ENCODE measurements at places on chromosomes 13 and 19.

DNA sequence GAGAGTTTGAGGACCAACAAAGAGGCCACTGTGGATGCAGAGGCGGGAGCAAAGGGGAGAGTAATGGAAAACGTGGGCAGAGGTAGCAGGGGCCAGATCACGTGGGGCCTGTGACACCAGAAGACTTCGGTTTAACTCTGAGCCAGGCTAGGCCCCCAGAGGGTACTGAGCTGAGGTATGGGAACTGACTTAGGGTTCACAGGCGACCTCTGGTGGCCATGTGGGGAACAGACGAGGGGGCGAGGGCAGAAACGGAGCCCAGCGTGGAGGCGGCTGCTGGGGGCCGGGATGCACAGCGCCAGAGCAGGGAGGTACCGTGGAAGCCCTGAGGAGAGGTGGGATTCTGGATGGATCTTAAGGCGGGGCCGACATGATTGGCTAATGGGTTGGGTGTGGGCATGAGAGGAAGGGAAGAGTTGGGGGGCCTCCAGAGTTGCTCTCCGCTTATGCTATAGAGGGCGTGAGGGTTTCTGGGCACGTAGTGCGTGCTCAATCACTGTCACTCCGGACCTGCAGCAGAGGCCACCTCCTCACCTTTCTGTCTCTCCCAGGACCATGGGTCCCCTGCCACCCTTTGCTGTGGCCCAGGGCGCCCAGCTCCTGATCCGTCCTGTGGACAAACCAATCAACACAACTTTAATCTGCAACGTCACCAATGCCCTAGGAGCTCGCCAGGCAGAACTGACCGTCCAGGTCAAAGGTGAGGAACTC, 13.7 kb downstream of the PVR start:
- no peak for DNase-seq

DNA sequence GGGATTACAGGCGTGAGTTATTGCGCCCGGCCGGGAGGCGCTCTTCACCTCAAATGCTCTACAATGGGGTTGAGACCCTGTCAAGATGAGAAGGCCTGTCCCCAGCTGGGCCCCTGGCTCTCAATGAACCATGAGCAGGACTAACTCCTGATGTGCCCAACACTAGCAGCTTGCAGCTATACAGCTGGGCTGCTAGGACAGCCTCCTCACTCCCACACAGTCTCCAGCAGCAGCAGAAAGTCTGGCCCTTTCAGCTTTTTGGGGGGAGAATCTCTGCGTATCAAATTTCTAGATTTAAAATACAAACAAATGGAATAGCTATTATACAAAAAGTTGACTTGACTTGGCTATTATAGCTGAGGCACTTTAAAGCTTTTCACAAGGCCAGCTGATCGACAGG, 30.2 kb downstream of the TMTC4 start:
- no peak for DNase-seq

GRCh38 chr19:39834287-39834841, 402 bp upstream of the DYRK1B start:
- DNase-seq, result no peak

- no peak for DNase-seq
Observed at GRCh38 chr13:75325711-75326110, 156.3 kb downstream of the TBC1D4 start.

DNA sequence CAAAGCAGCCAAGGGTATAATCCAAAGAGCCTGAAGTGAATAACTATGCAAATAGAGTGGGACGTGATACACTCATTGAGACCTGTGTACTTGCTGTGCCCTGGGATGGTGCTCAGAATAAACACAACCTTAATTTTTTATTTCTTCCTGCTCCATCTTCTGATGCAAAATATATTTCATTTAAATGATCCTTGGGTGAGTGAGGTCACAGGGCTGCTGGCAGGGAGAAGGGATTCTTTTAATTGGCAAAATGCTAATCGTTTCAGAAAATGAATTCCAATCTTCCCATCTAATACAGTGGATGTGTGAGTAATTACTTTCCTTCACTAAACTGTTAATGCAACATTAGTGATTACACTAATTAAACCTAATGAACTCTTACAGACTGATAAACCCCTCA, 63.5 kb downstream of the SIAH3 start:
- no peak for DNase-seq

DNA sequence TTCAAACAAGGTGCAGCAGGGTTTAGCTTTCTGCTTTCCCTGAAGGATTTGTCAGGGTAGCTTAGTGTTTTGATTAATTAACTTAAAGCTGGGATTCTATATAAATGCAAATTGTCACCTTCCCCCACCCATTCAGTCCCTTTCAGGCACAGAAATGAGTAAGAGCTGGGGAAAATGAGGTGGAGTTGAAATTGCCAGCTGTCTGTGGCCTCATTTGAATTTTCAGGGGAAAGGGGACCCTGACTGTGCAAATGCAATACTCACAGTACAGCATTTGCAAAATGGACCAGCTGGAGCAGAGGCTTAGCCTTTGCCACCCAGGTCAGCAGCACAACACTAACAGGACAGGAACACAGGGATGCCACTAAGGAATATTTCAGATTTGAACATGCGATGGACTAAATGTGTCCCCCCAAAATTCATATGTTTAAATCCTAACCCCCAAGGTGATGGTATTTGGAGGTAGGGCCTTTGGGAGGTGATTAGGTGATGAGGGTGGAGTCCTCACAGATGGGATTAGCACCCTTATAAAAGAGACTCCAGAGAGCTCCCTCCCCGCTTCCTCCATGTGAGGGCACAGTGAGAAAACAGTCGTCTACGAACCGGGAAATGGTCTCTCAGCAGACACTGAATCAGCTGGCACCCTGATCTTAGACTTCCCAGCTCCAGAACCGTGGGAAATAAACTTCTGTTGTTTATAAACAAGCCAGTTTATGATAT, 59.5 kb upstream of the CYSLTR2 start:
- DNase-seq, result no peak

- DNase-seq, result no peak
Observed at GRCh38 chr13:22451327-22451741, 729.4 kb upstream of the SGCG start.

DNA sequence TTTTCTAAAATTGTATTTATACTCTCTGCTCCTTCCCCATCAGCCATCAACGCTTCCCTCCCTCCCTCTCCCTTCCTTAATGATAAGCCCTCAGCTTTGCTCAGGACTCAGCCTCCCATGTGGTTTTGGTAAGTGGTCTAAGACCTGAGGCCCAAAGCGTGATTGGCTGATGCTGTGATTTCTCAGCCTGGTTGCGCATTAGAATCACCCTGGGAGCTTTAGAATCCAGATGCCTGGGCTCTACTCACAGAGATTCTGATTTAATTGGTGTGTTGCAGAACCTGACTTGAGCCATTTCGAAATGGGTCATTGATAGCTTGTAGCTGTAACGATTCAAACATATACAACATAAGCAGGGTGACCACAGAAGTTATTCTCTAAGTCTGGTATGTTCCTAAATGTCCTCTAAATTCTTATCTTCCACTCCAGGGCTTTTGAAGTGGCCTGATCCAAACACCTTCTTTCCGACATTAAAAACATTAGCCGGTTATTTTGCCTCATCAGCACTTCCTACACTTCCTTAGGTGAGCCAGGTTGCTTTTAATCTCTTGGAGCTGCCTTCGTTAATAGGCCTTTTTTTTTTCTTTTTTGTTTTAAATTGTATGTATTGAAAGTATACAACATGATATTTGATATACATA, 60.6 kb downstream of the LRCH1 start:
- no peak for DNase-seq

GRCh38 chr19:37227996-37228395, 10.0 kb downstream of the ZNF383 start:
- no peak for DNase-seq

DNA sequence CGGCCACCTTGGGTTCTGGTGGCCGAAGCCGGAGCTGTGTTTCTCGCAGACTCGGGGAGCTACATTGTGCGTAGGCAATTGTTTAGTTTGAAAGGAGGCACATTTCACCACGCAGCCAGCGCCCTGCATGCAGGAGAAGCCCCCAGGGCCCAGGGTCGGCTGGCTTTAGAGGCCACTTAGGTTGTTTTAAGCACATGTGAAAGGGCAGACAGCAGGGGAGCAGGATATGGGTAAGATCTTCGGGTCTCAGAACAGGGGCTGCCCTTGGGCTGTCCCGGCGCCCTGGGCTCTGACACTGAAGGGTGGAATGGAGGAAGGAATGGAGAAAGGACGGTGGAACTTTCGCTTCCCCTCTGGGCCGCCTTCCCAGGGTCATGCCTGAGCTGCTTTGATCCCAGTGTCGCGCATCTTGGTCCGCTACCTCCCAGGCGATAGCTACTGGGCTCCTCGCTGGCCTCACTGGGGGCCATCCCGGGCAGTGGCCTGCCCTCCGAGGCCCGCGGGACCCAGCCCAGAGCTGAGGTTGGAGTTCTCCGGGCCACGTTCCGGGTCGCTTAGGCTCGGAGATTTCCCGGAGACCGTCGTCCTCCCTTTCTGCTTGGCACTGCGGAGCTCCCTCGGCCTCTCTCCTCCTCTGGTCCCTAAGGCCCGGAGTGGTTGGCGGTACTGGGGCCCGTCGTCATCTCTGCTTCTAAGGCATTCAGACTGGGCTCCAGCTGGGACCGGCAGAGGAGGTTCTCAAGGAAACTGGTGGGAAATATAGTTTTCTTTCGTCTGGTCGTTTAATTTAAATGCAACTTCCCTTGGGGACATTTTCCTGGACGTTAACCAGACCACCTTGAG, 4.3 kb upstream of the POU4F1 start:
- no peak for DNase-seq

DNA sequence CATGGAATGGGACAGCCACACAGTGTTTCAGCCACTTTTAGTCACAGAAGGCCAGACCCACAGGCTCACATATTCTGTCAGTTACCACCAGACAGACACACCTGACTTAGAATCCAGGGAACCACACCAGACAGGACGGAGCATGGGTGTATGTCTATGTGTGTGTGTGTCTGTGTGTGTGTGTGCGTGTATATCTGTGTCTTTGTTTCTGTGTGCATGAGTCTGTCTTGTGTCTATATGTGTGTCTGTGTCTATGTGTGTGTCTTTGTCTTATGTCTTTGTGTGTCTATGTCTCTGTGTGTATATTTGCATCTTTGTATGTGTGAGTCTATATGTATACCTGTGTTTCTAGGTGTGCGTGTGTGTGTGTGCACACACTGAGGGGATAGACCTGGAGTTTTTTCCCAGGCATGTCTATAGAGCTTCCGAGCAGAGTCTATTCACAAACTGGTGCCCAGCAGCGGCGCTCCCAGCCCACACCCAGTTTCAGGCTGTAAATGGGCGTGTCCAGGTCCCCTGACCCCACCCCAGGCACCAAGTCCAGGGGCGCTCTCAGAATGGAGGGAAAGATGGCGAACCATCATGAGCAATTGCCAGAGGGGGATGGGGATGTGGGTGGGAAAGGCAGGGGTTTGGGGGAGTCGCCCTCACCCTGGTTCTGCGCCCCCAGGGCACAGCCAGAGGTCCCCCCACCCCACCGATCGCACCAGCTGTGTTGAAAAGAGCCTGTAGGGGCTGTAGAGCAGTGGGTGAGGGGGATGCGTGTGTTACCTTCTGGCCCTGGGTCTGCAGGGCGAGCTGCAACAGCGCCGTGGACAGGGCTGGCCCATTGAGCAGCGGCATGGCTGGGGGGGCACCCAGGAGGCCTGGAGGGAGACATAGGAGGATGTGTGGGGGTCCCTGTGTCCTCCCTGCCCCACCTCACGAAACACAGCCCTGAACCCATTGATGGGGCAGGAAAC, 6.3 kb upstream of the FDX2 start:
- DNase-seq, result no peak

- no peak for DNase-seq
Observed at GRCh38 chr13:50894012-50894411, 15.6 kb upstream of the RNASEH2B start.

- DNase-seq, result peak; percentile 60
Observed at GRCh38 chr13:92187378-92187989, 789.1 kb downstream of the GPC5 start.
